ENCODE measurements at places on chromosomes 3 and 15.

- DNase-seq: no peak
Observed at GRCh38 chr3:49006408-49007067, 653 bp upstream of the WDR6 start.

DNA sequence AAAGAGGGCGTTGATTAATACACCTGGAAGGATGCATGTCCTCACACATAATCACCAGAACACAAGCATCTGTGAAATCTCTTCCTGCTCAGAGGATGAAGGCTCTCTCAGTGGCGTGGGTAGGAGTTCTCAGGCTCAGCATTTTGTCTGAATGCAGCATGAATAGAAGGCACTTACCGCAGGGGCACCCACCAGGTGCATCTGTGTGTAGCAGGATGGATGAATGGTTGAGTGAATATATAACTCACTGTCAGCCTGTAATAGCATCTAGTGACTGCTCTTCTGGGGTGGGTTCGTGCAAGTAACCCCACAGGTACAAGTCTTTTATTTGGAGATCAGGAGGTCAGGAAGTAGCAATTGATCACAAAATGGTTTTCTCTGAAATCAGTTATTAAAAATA is 143.0 kb downstream of the SQOR start:
- DNase-seq: no peak

GRCh38 chr3:14780927-14781507 is 37.7 kb upstream of the FGD5 start:
- DNase-seq: peak; percentile 26

- peak; percentile 25 for DNase-seq
Observed at GRCh38 chr15:80608688-80609087, 86.4 kb upstream of the ABHD17C start.

GRCh38 chr15:44573386-44573785 is 36.4 kb downstream of the EIF3J start:
- DNase-seq: no peak

DNA sequence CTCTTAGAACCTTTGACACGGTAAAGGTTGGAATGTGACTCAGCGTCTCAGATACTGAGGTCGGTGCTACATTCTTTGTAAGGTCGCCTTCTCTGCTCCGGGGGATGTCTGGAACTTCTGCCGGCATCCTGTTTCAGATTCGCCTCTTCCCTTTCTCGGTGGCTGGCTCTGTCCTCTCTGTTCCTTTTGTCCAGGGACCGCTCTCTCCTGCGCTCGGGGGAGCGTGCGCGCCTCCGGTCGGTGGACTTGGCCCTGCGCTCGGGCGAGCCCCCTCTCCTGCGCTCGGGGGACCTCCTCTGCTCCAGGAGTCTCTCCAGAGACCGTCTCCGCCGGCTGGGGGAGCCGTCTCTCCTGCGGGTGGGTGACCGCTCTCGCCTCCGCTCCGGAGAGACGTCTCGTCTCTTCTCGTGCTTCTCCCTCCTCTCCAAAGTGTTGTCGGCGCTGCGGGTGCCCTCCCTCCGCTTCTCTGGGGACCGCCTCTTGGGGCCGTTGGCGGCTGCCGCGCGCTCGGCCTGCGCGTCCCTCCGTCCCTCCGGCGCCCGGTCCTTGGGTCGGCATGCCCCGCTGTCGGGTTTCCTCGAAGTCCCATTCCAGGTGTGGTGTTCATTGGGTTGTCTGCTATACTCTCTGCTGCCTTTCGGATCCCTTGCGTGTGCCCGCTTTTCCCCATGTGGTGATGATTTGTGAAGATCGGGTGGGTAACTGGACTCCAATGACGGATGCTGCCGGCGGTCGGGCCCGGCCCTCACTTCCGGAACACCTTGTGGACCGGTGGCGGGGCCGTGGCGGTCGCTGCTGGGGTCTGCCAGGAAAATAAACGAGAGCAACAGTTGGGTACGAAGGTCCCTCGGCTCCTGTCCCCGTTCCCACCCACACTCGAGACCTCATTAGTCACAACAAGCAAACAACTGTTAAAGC is 668.8 kb upstream of the ADAMTS9 start:
- no peak for DNase-seq
